ENCODE measurements at places on chromosomes 11 and 22.

DNA sequence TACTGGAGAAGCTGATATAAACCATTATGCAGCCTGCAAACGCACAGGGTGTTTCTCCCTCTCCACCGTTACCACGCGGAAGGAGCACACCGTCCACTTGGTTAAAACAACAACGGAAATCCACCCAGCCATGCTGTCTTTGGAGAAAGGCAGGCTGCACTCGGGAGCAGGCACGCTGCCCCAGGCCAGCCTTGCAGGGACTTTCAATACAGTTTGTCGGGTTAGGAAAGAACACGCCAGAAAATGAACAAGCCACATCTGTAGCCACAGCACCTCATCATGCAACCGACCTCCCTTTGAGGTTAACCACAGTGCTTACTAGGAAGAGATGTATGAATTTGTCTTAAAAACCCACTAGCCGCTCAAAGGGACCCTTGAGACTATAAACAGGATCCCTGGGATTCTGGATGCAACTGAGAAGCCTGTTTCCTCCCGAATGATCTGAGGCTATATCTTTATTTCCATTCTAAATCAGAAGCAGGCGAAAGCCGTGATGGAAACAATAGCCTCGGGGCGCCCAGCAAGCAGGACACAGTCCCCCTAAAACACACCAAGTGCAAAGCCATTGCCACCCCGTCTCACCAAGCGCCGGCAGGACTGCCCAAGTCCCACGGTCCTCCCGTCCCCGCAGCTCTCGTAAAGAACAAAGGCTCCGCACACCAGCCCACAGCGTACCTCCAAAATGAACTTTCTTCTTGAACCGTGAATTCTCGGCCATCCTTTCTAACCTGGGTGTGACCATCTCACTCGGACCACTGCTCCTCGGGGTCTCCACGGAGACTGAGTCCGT is 318.9 kb downstream of the CTTN start:
- DNase-seq = no peak

GRCh38 chr22:41818596-41818995 is 14.3 kb upstream of the SREBF2 start:
- DNase-seq = no peak

GRCh38 chr11:62419943-62420342 is 1.1 kb downstream of the SCGB1A1 start:
- DNase-seq = no peak

DNA sequence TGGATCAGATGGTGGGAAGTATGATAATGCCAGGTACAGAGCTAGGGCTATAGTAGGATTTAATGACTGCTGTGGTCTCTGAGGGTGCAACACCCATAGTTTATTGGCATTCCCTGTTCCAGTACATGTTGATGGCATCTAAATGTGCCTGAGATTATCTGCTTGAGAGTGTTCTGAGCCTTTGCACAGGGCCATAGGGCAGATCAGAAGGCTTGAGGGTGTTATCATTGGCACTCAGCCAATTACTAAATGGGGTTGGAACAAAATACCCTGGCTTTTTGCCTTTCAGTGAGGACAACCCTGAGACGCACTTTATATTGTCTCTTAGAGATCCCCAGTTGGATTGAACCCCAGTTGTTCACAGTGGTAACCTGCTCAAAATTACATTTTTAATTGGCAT is 6.7 kb downstream of the SLC5A12 start:
- no peak for DNase-seq

- no peak for DNase-seq
Observed at GRCh38 chr22:46578824-46579561, 41.2 kb upstream of the GRAMD4 start.

DNA sequence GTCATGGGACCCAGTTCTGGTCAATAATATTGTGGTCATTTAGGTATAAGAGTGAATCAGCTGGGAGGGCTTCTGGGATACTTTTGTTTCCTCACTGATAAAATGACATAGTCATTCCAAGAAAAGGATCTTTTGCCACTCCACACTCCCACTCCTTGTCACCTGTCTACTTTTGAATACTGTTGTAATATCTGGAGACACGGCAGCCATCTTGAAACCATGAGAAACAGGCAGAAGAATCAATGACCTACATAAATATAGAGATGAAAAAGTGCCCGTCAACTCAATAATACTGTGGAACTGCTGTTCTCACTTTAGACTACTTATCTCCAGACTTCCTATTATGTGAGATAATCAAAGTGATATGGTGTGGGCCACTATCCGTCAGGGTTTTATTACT is 154.2 kb downstream of the CCDC34 start:
- no peak for DNase-seq

GRCh38 chr11:84136926-84137325 is 850.8 kb upstream of the CCDC90B start:
- no peak for DNase-seq

GRCh38 chr11:23957314-23957713 is 539.5 kb upstream of the LUZP2 start:
- DNase-seq = no peak

DNA sequence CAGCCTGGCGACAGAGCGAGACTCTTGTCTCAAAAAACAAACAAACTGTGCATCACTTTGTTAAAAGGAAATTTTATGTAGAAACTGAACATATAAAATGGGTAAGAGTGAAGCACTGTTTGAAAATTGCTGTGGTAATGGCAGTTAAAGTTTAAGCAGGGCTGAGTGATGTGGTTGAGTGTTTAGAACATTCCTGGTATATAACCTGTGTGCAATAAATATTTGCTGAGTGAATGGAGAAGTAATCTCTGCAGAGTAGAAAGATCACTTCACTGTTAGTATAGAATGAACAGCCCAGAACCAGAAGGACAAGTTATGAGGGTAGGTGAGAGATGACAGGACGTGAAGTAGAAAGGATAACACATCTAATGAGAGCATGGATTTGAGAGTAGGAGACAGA is 27.3 kb downstream of the CECR2 start:
- DNase-seq = no peak

- DNase-seq = peak; percentile 62
Observed at GRCh38 chr11:33690290-33691065, 10.1 kb downstream of the C11orf91 start.

DNA sequence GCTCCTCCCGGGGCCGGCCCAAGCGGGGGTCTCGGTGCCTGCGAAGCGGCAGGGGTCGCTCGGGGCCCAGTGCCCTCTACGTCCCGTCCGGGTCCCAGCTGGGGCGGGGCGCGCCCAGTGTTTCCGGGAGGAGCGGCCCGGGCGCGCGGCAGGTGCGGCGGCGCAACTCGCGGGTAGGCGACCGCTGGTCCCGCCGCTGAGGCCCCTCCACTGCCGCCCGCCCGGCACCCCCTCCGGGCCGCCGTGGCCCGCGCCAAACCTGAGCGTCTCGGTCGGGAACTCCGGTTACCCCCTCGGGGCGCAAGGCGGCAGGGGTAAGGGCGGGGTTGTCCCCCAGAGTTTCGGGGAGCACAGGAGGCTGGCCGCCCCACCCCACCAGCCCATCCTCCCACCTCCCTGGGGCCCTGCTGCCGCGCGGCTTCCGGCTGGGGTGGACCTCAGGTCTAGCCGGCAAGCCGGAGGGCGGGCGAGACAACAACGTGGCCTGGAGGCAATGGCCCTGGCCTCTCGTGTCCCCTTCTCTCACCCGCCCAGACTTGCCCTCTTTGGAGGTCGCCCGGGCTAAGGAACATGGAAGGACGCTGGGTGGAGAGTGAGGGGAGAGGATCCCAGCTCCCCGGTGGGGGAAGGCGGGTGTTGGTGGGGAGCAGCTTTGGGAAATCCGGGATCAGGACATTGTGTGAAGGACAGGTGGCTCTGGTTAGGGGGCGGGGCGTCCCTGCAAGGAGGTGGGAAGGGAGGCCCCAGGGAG is 398 bp upstream of the CRACR2B start:
- DNase-seq = no peak

DNA sequence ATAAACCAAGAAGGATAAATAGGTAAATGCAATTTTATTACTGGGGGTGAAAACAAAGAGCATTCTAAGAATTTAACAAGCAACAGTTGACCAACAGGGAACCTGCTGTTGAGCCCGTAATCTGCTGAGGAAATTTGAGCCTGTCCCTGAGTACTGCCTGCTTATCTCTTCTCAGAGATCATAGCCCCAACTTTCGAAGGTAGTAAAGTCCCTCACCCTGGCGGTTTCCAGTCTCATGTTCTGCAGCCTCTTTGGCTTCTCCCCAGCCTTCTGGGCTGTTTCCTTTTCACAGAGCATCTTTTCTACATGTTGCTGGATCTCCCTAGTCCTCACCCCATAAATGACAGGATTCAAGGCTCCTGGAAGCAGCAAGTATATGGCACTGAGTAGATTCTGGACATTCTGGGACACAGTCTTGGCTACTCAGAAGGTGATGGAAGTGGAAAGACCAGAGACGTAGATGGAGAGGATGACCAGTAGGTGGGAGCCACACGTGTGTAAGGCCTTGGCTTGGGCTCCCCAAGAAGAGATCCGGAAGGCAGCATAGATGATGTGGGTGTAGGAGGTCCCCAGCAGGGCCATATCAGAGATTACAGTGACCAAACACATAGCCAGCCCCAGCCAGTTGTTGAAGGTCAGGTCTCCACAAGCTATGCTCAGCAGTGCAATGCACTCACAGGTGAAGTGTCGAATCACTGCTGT is 51.6 kb downstream of the RRM1 start:
- DNase-seq = no peak

DNA sequence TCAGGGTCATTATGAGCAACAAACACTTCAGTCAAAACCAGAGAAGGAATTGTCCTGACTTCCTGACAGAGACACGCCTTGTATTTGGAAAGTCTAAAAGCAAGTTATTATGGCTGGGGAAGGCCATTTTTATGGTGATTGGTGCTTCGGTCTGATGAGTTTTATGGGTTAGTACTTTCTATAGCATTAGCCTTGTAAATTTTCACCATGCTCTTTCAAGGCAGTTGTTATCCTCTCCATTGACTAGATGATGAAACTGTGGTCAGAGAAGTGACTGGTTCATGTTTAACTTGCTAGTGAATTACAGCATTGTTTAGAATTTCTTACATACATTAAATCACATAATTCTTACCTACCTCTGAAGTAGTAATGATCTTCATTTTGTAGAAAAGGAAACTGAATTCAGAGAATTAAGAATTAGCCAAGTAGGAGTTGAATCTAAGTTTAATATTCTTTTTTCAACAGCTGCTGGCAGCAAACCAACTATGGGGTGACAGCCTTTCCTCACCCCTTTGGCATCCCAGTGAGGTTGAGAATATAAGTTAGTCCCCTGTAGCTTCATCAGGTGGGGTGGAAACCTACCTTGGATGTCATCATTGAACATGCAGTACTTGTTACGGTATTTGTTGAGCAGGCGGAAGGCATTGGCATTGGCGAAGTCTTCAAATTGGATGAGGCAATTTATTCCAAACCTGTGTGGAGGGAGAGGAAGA is 90.0 kb downstream of the CCDC81 start:
- DNase-seq = no peak

- DNase-seq = no peak
Observed at GRCh38 chr22:16967453-16968217, 40.4 kb downstream of the GAB4 start.
